CD4-positive, alpha-beta T cell treated with Interleukin-6 for 4 hours (primary cell): ENCODE measurements at places on chromosomes 7 and 10.

- DNase-seq, result no peak
Measured at GRCh38 chr7:124071843-124072242, 39.0 kb upstream of the TMEM229A start.

- DNase-seq, result no peak
Measured at GRCh38 chr7:124205526-124205925, 172.7 kb upstream of the TMEM229A start.

DNA sequence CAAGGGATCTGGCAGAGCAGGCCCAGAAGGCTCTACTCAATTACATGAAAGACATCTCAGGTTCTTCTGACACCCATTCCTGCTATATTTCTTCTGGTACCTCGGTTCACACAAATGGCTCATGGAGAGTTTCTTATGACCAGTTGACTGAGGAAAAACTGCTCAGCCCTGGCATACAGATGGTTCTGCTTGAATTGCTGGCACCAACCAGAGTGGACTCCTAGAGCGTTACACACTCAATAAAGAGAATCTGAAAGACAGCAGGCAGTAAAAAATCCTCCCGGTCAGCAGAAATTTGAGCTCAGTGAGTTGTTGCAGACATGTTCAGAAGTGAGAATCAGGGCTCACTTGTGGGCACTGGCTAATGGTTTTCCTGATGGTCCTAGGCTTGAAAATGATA is 434.4 kb downstream of the TCERG1L start:
- DNase-seq, result no peak

DNA sequence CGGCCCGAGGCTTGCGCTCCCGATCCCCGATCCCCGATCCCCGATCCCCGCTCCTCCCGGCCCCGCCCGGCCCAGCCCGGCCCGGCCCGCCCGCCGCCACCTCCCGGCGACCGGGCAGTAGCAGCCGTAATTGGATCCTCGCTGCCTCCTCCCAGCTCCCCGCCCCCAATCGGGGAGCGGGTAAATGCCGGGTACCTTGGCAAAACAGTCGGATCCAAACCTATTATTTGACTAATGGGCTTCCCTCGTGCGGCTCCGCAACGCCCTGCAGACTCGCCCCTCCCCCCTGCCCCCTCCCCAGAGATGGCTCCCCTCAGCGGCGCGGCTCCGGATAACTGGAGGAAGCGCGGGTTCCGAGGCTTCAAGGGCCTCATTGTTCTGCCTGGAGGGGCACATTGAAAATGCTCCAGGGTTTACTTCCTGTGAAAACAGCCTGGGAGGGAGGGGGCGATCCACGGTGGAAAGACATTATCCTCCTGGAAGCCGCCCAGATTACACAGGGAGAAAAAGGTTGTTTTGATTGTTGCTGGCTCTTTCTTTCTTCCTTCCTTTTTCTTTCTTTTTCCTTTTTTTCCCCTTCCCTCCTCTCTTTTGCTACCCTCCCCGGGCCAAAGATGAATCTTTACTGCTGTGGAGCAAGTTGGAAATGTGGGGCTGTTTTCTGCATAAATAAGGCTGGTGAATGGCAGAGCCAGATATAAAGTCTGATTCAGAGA is 94.7 kb upstream of the ZMIZ1 start:
- peak; percentile 63 for DNase-seq

DNA sequence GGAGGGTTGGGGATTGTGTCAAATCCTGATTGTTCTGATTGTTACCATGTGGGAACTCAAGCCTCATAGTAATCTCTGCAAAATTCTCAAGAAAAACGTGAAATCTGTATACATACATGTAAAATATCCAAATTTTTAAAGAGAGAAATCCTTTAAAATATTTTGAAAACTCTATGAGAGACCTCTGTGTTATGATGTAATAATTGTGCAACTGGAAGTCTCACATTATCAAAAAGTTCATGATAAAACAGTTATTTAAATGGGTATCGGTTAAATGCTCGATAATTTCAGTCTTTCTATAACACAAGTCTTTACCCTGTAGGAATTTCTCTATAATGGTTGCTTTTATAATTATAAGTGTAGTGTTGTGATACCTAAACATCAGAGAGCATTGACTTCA is 95.5 kb downstream of the TMEM26 start:
- no peak for DNase-seq

- DNase-seq, result no peak
Measured at GRCh38 chr7:6226194-6226799, 46.1 kb downstream of the CYTH3 start.

- no peak for DNase-seq
Measured at GRCh38 chr7:20594023-20594422, 21.4 kb upstream of the ABCB5 start.

- DNase-seq, result no peak
Measured at GRCh38 chr7:46695051-46695708, 774.1 kb upstream of the IGFBP3 start.

DNA sequence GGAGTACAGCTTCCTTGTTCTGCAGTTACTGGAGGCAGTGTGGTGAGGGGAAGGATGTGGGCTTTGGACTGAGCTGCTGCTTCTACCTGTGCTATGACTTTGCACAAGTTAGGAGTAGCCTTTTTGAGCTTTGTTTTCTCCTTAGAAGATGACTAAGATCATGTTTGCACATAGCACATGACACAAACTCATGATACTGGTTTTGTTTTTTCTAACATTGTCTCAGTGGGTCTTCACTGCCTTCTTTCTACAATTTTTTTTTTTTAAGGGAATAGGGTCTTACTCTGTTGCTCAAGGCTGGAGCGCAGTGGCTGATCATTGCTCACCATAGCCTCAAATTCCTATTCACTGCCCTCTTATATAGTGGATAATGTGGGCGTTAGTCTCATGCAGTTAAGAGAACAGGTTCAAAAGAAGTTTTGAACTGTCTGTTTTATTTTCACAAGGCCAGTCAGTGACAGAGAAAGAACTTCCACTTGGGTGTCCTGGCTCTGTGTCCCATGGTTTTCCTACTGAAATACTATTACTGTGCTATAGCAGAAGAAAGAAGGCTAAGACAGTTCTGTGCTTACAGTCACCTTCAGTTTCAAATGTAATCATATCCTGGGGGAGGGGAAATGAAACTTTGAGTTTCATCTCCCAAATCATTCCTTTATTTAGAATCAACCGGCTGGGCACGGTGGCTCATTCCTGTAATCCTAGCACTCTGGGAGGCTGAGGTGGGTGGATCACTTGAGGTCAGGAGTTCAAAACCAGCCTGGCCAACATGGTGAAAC is 72.0 kb downstream of the KAT6B start:
- peak; percentile 30 for DNase-seq

DNA sequence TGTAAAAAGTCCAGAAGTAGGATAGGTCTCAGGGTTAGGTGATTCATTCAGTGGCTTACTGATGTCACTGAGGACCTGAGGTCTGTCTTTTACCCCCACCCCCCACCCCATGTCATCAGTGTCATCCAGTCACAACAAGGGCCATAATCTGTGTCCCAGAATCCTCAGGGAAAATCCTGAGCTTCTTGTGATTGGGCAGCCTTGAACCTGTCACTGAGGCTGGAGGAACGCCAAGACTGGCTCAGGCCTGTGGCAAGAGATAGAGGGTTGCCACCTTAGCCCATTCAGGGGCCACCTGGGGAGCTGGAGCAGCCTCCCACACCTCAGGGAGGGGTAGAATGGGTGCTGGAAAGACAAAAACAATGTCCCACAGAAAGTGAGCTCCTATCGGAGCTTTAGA is 29.7 kb downstream of the NUB1 start:
- no peak for DNase-seq

- no peak for DNase-seq
Measured at GRCh38 chr10:15255961-15256360, 87.5 kb upstream of the NMT2 start.

DNA sequence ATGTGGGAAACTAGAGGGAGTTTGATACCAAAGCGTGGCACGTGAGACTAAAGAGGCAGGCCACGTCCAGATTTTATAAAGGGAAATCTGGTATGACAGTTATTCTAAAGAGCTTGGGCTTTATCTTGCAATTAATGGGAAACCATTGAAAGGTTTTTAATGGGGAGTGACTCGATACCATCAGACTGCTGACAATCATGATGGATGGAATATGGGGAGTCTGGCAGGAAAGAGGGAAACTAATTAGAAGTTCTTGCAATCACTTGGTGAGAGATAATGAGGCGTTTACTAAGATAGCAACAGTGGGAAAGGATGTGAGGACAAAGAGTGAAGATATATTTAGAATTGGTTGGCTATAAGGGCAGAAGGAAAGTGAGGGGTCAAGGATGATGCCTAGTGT is 94.0 kb downstream of the MBL2 start:
- no peak for DNase-seq
